Activated CD4-positive, alpha-beta T cell treated with anti-CD3 and anti-CD28 coated beads for 36 hours (primary cell): ENCODE measurements at places on chromosomes 4 and X.
A peak's percentile ranks its signal among the peaks of the same experiment; 100 is the strongest.

DNA sequence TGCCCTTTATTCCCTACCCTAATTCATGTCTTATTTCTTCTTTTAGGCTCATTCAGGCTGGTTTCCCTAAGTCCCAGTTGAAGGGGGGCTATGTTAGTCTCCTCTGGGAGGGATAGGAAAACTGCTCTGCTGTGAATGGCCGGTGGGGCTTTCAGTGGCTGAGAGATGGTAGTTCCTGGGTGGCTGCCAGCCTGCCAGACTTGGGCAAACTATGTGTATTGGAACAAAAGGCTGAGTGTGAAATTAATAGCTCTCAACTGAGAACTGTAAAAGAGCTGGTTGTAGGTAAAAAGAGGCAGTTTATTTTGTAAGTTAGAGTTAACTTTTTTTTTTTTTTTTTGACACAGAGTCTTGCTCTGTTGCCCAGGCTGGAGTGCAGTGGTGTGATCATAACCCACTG lies 28.8 kb downstream of the ARHGAP10 start:
- H3K27ac ChIP-seq: no peak overlapping the region
- peaks cover under 1% of the 10 kb centered on the region for H3K4me1 ChIP-seq
- H3K27me3 ChIP-seq: no peaks in the 10 kb centered on the region
- no peak overlapping the region for H3K4me3 ChIP-seq
- DNase-seq: no peak
- peaks cover 2% of the 10 kb centered on the region for H3K36me3 ChIP-seq

DNA sequence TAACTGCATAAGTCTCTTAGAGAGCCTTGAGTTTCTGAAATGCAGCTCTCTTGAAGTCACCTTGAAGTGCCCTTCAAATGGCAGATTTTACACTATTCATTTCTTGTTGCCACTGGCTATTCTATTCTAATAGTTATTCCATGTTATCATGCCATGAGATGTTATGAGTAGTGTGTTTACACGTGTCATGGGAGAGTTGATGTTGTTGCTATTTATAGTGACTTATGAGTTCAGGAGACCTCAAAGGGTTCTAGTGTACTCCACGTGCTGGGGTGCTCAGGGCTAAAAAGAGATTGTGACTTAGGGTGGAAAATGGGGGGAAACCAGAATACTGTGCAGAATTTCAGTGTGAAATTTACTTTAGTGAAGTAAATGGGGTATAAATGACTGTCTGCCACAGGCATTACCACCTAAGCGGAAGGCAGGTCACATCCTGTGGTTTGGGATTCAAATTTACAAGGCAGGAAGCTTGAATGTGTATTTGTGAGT lies 77.1 kb upstream of the SLC4A4 start:
- H3K27ac ChIP-seq: no peak overlapping the region
- H3K27me3 ChIP-seq: no peaks in the 10 kb centered on the region
- no peak overlapping the region for H3K4me3 ChIP-seq
- peak; percentile 29 for DNase-seq
- peaks cover 9% of the 10 kb centered on the region for H3K4me1 ChIP-seq

- no peak overlapping the region for H3K27ac ChIP-seq
- no peak for DNase-seq
- no peaks in the 10 kb centered on the region for H3K4me1 ChIP-seq
- H3K27me3 ChIP-seq: peaks cover 2% of the 10 kb centered on the region
- no peak overlapping the region for H3K4me3 ChIP-seq
These were observed 275.5 kb upstream of the BOD1L1 start for GRCh38 chr4:13903061-13903460.

DNA sequence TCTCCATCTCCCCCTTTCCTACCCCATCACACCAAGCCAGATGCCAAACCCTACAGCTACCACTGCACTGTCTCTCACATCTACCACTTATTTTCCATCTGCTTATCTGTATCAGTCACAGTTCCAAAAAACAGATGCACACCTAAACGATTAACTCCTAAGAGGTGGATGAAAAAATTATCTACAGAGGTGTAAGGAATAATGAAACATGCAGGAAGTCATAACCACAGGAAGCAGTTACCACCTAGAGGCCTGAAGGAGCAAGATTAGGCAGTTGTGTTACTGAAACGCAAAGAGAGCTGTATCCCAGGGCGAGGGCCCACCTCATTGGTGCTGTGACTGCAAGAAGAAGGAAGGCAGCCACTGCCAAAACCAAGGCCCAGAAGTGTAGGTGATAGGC lies 87.8 kb upstream of the FAM241A start:
- no peaks in the 10 kb centered on the region for H3K36me3 ChIP-seq
- no peak overlapping the region for H3K27ac ChIP-seq
- H3K4me1 ChIP-seq: no peaks in the 10 kb centered on the region
- peaks cover 2% of the 10 kb centered on the region for H3K27me3 ChIP-seq
- DNase-seq: no peak

DNA sequence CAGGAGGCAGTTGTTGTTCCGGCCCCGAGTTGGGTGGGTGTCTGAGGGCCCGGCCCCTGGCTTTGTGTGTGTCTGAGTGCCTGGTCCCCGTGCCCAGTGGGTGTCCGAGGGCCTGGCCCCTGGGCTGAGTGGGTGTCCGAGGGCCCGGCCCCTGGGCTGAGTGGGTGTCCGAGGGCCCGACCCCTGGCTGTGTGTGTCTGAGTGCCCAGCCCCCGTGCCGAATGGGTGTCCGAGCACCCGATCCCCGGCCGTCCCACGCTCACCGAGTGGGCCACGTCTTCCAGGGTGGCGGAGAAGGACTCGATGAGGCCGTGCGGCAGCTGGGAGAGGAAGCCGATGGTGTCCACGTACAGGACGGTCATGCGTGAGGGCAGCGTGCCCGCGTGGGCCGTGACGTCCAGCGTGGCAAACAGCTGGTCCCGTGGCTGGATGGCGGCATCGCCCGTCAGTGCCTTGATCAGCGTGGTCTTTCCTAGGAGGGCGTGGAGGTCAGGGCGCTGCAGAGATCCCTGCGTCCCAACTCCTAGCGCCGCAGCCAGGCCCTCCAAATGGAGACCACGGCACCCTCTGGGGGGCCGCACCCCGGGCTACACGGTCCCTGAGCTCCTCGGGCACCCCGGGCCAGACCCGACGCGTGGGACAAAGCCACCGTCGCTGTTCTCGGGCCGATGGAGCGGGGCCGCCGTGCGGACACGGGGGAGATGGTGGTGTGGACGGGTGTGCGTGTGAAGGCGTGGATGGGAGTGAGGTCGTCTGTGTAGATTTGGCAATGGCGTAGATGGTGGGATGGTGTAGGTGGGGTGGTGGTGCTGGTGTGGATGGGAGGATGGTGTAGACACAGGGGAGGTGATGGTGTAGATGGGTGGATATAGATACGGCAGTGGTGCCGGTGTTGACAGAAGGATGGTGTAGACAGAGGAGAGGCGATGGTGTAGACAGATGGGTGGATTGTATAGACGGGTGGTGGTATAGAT lies 7.2 kb downstream of the GTPBP6 start:
- no peak overlapping the region for H3K27ac ChIP-seq
- peaks cover 26% of the 10 kb centered on the region for H3K36me3 ChIP-seq
- DNase-seq: peak; percentile 3
- no peak overlapping the region for H3K4me3 ChIP-seq
- H3K27me3 ChIP-seq: no peaks in the 10 kb centered on the region

- H3K4me1 ChIP-seq: no peaks in the 10 kb centered on the region
- no peak overlapping the region for H3K4me3 ChIP-seq
- no peak overlapping the region for H3K27ac ChIP-seq
- H3K36me3 ChIP-seq: no peaks in the 10 kb centered on the region
- DNase-seq: no peak
These were observed 298.7 kb upstream of the EPHA5 start for GRCh38 chr4:65968831-65969558.

DNA sequence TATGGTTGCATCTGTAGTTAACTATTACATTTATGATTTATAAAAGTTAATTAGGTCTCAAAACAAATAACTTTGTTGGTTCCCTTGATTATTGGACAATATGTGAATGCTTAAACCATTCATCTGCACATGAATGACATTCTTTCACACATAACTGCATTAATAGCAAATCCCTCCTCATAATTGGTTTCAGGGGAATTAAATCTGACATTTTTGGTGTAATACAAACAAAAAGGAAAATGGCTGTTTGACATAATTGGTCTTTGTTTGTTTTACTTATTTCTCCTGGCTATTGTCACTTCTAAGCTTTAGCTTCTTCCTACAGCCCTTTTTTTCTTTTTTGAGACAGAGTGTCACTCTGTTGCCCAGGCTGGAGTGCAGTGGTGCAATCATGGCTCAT lies 71.9 kb downstream of the TBC1D9 start:
- H3K4me1 ChIP-seq: no peaks in the 10 kb centered on the region
- H3K4me3 ChIP-seq: no peak overlapping the region
- no peak overlapping the region for H3K27ac ChIP-seq
- H3K27me3 ChIP-seq: peaks cover 13% of the 10 kb centered on the region
- DNase-seq: no peak

DNA sequence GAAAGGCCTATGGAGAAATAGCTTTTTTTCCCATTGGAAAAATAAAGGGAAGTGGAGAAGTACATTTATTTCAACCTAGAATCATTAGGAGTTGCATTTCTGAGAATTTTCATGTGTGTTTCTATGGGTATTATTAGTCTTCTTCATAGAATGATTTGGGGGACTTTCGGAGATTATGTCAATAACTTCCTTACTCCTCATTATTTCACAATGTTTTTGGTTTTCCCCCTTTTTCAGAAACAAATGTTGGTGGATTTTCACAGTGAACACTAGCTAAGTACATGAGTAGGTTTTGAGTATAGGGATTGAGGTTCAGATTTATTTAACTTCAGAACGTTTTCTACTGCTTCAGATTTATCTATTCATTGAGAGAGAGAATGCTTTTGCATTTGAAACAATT lies 54.0 kb downstream of the SH3BGRL start:
- H3K4me3 ChIP-seq: no peak overlapping the region
- no peak overlapping the region for H3K27ac ChIP-seq
- H3K36me3 ChIP-seq: no peaks in the 10 kb centered on the region
- DNase-seq: no peak

DNA sequence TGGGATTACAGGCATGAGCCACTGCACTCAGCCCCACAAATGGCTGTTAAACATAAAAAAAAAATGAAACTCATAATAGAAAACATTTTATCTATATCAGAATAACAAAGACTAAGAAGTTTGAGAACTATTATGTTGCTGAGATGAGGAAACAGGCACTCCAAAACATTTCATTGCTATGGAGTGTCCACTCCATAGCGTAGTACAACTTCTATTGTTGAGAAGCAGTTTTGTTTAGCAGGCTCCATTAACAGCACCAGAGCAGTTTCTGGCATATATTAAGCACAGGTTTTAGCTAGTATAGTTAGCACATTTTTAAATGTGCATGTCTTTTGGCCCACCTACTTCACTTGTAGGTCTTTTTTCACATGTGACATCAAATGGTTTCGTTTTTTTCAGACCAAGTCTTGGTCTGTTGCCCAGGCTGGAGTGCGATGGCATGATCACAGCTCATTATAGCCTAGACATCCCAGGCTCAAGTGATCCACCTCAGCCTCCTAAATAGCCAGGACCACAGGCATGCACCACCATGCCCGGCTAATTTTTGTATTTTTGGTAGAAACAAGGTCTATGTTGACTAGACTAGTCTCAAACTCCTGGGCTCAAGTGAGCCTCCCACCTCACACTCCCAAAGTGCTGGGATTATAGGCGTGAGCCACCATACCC lies 5.8 kb downstream of the HMGB2 start:
- no peak overlapping the region for H3K27ac ChIP-seq
- H3K36me3 ChIP-seq: peaks cover 55% of the 10 kb centered on the region
- H3K4me3 ChIP-seq: no peak overlapping the region

DNA sequence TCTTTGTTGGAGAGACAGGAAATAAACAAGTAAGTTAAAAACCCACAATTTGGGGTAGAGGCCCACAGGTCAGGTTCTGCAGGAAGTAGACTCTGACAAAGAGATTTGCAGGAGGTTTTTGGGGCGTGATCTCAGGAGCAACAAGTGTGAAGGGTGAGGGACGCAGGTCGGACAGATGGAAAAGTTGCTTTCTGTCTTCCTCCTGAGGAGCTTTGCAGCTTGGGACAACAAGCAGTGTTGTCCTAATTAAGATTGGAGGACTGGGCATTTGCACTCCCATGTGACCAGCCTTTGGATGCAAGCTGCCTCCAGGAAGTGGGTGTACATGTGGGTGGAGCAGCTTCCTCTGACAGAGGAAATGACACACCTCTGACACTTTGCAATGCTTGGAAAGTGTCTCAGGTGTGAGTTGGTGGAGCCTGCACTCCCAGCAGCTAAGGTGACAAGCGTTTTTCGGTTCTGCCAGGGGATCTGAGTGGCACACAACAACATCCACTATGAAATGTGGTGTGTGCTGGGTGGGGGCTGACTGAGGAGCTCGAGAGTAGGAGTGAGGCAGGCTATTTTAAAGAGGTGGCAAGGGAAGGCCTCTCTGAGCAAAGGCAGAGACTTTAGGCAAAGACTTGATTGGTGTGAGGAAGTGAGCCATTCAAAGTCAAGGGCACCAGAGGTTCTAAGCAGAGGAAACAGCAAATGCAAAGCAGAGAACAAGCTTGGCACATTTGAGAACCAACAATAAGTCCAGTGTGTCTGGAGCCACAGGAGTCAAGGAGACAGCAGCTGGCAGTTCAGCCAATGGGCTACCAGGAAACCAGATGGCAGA lies 339.8 kb upstream of the GATB start:
- peaks cover 88% of the 10 kb centered on the region for H3K4me1 ChIP-seq
- no peaks in the 10 kb centered on the region for H3K27me3 ChIP-seq
- peaks cover 7% of the 10 kb centered on the region for H3K36me3 ChIP-seq
- peak overlapping the region; percentile 66 for H3K4me3 ChIP-seq

DNA sequence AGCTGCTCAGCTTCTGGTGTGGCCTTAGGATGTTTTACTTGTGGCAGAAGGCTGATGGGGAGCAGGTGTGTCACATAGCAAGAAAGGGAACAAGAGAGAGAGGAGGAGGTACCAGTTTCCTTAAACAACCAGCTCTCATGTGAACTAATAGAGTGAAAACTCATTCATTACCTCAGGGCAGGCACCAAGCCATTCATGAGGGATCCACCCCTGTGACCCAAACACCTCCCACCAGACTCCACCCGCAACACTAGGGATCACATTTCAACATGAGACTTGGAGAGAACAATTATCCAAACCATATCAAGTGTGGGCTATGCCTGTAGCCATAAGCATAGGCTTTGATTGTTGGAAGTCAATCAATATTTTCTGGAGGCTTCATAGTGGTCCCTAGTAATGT lies 56.0 kb downstream of the GSX2 start:
- DNase-seq: no peak
- H3K4me1 ChIP-seq: no peaks in the 10 kb centered on the region
- H3K36me3 ChIP-seq: no peaks in the 10 kb centered on the region
- peaks cover 8% of the 10 kb centered on the region for H3K27me3 ChIP-seq
- H3K4me3 ChIP-seq: no peak overlapping the region
- no peak overlapping the region for H3K27ac ChIP-seq

- peaks cover 4% of the 10 kb centered on the region for H3K4me1 ChIP-seq
- no peak overlapping the region for H3K27ac ChIP-seq
- no peak overlapping the region for H3K4me3 ChIP-seq
- DNase-seq: no peak
- H3K27me3 ChIP-seq: no peaks in the 10 kb centered on the region
These were observed 124.8 kb downstream of the SNCA start for GRCh38 chr4:89712141-89712540.

GRCh38 chr4:55947912-55948725 lies 626 bp upstream of the CEP135 start:
- peak overlapping the region; percentile 94 for H3K27ac ChIP-seq
- no peaks in the 10 kb centered on the region for H3K27me3 ChIP-seq
- peak overlapping the region; percentile 79 for H3K4me3 ChIP-seq
- DNase-seq: peak; percentile 65
- peaks cover 37% of the 10 kb centered on the region for H3K4me1 ChIP-seq
- H3K36me3 ChIP-seq: peaks cover 3% of the 10 kb centered on the region

GRCh38 chrX:78997870-78998558 lies 52.8 kb downstream of the P2RY10 start:
- no peak overlapping the region for H3K4me3 ChIP-seq
- no peak overlapping the region for H3K27ac ChIP-seq
- H3K4me1 ChIP-seq: peaks cover 4% of the 10 kb centered on the region
